ENCODE measurements at places on chromosomes 3 and 15. TPM values are rescaled to one million over a fixed set of nuclear protein-coding genes. Genes with fewer than 3 reads are reported as not detected.
A peak's percentile ranks its signal among the peaks of the same experiment; 100 is the strongest.

CPN2 gene
- not detected for total RNA-seq

TUSC7 gene
- not detected for total RNA-seq

TRPM1 gene
- 0.02 TPM for total RNA-seq

GRCh38 chr3:168933614-168934013, 729.9 kb downstream of the MECOM start:
- DNase-seq = peak; percentile 95

GRCh38 chr3:127959873-127960272, 44.8 kb downstream of the KBTBD12 start:
- peak; percentile 56 for DNase-seq

DNA sequence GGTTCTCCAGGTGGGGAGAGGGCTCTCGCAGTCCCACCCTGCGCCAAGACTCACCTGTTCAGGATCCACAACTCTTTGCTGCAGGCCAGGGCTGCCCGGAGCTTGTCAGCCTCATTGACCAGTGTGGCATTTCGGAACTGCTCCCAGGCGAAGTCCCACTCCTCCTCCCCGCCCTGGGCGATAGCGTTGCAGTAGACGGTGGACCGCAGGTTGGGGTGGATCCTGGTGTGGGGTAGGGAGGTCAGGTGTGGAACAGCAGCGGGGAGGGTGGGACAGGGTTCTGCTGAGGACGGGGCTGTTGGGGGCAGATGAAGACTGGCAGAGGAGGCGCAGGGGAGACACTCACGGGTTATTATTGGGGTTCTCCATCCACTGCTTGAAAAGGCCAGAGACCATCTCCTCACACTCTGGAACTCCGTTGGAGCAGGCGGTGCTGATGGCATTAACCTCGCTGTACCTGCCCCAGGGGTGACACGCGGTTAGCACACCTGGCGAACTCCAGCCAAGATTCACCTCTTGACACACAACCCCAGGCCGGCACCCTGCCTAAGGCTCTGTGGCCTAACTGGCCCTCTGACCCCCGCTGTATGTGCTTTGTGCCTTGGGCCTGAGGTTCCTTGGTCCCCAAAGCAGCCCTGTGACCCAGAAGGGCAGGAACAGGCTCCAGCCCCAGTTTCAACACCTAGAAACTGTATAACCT, 16.1 kb downstream of the MESP2 start:
- no peak for DNase-seq

Data from M059J (cell line).